IPS DF 19.7 (cell line): ENCODE measurements at places on chromosomes 11 and 22.

- no peak for DNase-seq
Measured at GRCh38 chr11:117823294-117823945, 1.1 kb downstream of the FXYD2 start.

DNA sequence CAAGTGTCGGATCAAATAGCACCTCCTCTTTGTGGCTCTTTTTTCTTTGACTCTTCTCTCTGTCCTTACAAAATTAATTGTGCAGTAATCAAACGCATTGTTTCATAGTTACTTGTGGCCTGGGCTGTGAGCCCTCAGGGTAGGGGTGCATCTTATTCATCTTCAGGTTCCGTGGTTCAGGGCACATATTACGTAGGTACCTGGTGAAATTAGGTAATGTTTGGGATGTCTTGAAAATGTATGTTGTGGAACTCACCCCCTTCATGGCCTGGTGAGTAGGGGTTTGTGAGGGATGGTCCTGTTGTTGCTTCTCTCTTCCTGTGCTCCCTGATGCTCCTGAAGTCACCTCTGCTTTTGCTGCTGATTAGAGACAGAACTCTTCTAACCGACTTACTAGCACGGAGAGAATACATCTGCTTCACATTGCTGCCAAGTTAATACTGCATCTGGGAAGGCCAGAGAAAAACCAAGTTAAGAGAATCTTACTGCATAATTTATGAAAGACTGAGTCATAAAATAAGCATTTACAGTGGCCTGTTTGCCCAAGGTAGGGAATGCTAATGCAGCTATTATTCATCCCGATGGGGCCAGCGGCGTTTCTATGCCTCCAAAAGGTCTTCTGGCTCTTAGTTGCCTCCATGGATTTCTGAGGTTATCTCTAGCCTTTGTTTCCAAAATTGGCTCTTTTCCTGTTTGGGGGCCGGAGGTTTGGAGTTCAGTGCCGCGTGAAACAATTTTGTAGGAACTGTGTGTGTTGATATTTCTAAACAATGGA is 66.9 kb downstream of the TBC1D22A start:
- no peak for DNase-seq

GRCh38 chr11:45333001-45333971 is 47.1 kb upstream of the SYT13 start:
- DNase-seq: no peak

DNA sequence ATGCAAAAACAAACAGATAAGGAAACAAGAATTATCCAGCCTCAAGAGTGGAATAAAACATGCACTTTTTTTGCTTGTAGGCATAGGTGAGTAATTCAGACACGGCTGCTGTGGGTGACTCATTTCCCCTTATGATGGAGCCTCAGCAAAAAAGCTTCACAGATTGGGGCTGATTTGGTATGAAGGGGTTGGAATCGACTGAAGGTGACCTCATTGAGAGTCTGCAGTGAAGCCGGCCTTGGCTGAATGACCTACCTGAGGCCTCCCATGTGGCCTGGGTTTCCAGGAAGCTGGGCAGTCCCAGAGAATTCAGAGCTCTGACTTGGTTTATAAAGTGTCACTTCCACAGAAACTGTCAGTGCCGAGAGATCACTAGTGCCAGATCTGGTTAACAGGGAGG is 34.2 kb upstream of the VPREB1 start:
- no peak for DNase-seq

- DNase-seq: no peak
Measured at GRCh38 chr22:38700270-38700788, 414 bp downstream of the JOSD1 start.

- DNase-seq: peak; percentile 87
Measured at GRCh38 chr11:69122630-69123431, 32.9 kb upstream of the SMIM38 start.

- DNase-seq: no peak
Measured at GRCh38 chr11:2524446-2525165, 79.8 kb downstream of the KCNQ1 start.

DNA sequence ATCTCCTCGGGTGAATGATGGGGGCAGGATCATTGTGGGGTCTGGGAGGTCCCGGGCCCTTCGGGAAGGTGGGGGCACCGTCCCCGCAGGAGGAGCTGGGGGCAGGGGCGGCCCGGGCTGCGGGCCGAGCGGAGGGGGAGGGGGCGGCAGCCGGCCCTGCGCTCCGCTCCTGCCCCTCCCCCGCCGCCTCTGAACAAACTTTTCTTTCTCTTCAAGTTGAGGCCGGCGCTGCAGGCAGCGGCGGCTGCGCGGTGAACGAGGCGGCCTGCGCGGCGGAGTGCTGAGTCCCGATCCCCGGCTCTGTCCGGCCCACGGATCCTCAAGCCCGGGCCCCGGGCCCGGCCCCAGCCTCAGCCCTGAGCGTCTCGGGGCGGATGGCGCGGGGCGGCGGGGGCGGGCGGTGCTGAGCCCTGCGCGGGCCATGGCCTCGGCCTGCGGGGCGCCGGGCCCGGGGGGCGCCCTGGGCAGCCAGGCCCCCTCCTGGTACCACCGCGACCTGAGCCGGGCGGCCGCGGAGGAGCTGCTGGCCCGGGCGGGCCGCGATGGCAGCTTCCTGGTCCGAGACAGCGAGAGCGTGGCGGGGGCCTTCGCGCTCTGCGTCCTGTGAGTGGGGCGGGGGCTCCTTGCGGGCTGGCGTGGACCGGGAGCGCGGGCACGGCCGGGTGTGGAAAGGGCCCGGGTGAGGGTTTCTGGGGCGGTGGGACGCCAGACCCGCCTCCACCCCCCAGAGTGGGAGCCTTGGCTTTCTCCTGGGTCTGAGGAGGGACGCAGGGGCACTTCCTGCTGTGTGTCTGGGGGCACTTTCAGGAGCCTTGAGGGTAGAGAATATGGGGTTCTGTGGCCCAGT is at the start of gene INPPL1:
INPPL1 (plus strand) TSS at position 204 of the 847 bp plus-strand sequence; CDS start at position 422, 218 bp downstream.
- DNase-seq: no peak

GRCh38 chr11:132064987-132065620 is 694.7 kb downstream of the NTM start:
- no peak for DNase-seq

GRCh38 chr22:39254122-39254521 is 9.3 kb upstream of the PDGFB start:
- DNase-seq: no peak

GRCh38 chr11:122077459-122077858 is 38.6 kb downstream of the BLID start:
- no peak for DNase-seq

DNA sequence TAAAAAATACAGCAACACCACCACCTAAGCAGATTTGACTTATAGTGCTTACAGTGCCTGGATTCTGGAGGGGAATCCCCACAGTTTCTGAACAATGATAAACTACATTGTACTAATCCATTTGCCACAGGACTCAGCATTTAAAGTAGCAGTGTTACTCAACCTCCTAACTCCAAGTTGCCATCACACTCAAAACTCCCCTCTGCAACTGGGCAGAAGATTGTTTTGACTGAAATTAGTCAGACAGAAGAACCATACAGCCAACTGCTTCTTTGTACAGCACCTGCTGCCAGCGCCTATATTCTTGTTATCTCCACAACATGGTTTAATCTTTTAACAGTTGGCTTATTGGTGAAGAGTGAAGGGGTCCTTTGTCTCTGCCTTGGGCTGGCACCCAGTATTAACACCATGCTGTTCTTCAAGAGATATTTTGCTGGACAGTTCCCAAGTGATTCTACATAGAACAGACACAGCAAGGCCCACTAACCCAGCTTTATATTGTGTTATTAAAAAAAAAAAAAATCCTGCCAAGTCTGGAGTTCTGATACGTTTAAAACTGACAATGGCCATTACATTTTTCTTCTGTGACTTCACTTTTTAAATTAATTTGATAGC is 273.2 kb downstream of the DCDC1 start:
- no peak for DNase-seq

DNA sequence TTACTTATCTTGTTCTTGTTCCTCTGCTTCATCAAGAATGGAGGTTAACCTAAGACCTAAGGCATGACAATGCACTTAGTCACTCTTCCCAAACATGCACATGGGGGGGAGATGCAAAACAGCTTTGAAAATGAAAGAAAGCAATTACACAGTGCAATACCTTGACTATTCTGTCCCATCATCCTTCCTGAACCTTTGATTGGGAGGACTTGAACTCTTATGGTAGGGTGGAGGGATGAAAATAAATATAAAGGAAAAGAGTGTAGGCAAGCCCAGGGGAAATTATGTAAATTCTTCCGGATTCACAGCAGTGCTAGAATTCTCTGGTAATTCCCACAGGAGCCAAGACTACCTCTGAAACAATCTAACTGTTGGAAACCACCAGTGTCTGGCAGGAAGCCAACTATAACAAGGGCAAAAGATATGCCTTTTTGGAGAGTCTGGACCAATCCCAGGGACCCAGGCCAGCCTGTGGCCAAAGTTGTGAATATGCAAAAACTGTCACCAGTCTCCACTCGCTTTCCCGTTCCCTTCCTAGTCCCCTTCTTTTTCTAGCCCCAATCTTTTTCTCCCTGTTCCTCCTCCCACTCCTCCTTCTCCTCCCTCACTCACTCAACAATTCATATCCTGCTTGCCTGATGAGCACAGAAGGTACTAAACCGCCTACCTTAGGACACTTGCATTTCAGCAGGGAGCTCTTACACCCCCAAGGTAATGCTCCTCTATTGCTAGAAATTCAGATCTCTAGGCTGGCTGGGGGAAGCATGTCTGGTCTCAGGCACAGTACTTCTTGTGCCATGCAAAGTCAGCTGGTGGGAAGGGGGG is 2.5 kb upstream of the RCN1 start:
- no peak for DNase-seq

- DNase-seq: no peak
Measured at GRCh38 chr11:116930586-116930985, 93.2 kb upstream of the APOA1 start.
